Heart right ventricle (tissue), 16 donors: ENCODE measurements at places on chromosomes 6 and 20. TPM values are rescaled to one million over a fixed set of nuclear protein-coding genes. Genes with fewer than 3 reads are reported as not detected.

- H3K4me1 ChIP-seq, result peaks cover 50% of the 10 kb centered on the region
- peak within 1 kb of the TSS; percentile 96 for H3K27ac ChIP-seq
- H3K4me3 ChIP-seq, result peak within 1 kb of the TSS; percentile 88
- H3K36me3 ChIP-seq, result no peaks in the 10 kb centered on the region
- DNase-seq, result peak; percentile 89
Observed at GRCh38 chr20:45833030-45833882, at the start of gene SNX21. TSS of gene SNX21 (plus strand) at chr20:45833799. CDS start at chr20:45833920, 121 bp downstream.

Gene GLP1R
- 3.1 TPM for total RNA-seq

DNA sequence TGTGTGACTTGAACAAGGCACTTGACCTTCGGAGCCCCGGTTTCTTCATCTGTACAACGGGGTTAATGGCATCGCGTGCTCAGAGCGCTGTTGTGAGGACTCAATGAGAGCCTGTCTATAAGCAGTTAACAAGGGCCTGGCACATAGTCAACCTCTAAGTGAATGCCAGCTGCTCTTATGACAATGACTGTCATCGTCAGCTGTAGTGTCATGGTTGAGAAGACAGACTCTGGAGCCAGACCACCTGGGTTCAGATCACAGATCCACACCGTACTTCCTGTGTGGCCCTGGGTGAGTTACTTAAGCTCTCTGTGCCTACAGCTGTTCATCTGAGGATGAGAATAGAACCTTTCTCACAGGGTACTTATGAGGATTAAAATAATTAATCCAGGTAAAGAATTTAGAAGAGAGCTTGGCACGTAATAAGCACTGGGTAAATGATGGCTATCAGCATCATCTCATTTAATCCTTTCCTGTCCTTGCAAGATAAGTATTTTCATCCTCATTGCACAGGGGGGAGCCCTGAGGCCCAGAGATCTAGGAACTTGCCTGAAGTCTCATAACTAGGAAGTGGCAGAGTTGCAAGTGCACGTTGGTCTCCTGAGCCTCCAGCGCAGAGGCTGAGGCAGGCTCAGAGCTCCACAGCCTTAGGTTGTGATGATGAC is 105.3 kb downstream of the EYA2 start:
- DNase-seq, result no peak
- no peak overlapping the region for H3K27ac ChIP-seq
- H3K4me1 ChIP-seq, result no peaks in the 10 kb centered on the region
- H3K4me3 ChIP-seq, result no peak overlapping the region
- H3K36me3 ChIP-seq, result no peaks in the 10 kb centered on the region

Gene OTOR
- not detected for total RNA-seq

DNA sequence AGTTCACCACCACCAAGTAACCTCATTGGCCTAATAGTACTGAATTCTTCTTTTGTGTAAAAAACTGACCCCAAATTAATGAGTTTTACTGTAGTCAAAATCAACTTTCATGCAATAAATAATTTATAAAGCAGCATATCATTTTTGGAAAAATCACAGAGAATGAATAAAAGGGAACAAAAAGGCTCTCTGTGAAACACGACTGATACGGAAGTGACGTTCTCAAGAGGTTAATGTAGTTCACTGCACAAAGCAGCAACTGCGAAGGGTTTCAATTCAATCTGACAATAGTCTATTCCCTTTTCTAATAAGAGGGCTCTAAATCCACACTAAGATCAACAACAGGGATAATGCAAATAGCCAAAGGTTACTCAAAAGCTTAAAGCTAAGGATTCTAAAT is 70.3 kb downstream of the PREP start:
- H3K27ac ChIP-seq, result no peak overlapping the region
- DNase-seq, result no peak
- no peaks in the 10 kb centered on the region for H3K27me3 ChIP-seq
- no peak overlapping the region for H3K4me3 ChIP-seq

DNA sequence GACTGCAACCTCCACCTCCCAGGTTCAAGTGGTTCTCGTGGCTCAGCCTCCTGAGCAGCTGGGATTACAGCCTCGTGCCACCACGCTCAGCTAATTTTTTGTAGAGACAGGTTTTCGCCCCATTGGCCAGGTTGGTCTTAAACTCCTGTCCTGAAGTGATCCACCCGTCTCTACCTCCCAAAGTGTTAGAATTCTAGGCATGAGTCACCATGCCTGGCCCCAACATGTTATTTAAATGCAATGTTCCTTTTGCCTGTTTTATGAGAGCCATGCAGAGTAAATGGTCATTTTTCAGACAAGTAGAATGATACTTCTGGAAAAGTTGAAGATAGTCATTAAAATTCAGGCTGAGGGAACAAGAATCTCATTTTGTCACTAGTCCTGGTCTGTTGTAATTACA is 43.8 kb upstream of the RPS6KA2 start:
- H3K27ac ChIP-seq, result no peak overlapping the region
- H3K36me3 ChIP-seq, result no peaks in the 10 kb centered on the region
- no peak overlapping the region for H3K4me3 ChIP-seq
- no peak for DNase-seq

- DNase-seq, result no peak
- H3K27me3 ChIP-seq, result peaks cover 9% of the 10 kb centered on the region
- H3K4me1 ChIP-seq, result peaks cover 4% of the 10 kb centered on the region
- no peaks in the 10 kb centered on the region for H3K36me3 ChIP-seq
Observed at GRCh38 chr20:58014628-58015315, 213.7 kb downstream of the ANKRD60 start.

Gene CGA
- not detected for total RNA-seq

Gene SIRPD
- not detected for total RNA-seq

Gene DSTN
- total RNA-seq, result 453 TPM

Gene PLAGL1
- 9.0 TPM for total RNA-seq

Gene SRMS
- not detected for total RNA-seq

DNA sequence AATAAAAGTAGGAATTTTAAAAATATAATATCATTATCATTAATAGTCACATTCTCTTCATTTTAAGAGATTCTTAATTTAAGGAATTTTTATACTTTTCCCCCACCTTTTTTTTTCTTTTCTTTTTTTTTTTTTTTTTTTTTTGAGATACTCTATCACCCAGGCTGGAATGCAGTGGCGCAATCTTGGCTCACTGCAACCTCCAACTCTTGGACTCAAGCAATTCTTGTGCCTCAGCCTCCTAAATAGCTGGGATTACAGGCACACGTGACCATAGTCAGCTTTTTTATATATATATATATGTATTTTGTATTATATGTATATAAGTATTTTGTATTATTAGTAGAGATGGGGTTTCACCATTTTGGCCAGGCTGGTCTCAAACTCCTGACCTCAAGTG is 457.7 kb downstream of the CDKAL1 start:
- DNase-seq, result no peak
- H3K27me3 ChIP-seq, result no peaks in the 10 kb centered on the region
- no peaks in the 10 kb centered on the region for H3K36me3 ChIP-seq
- H3K4me1 ChIP-seq, result peaks cover 3% of the 10 kb centered on the region

Gene COL20A1
- total RNA-seq, result not detected

Gene TFAP2D
- total RNA-seq, result not detected

DNA sequence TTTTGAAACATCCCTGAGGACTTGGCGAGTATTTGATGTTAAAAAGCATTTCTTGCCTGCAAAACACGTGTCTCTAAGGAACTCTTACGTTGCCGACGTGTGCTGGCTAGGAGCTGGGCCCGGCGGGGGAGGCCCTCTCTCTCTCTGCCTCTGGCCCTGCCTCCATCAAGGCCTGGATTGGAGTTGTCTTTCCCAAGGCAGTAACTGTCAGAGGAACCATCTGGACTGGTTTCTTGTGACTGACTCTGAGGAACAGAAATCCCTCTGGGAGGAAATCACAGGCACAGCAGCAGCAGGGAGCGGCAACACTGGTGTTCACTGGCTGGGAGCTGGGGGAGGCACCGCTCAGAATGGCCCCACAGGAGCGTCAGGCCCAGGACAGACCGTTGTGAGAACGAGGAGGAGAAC is 244.2 kb downstream of the NRN1 start:
- H3K4me3 ChIP-seq, result no peak overlapping the region
- H3K4me1 ChIP-seq, result peaks cover 52% of the 10 kb centered on the region
- H3K36me3 ChIP-seq, result no peaks in the 10 kb centered on the region
- DNase-seq, result peak; percentile 32

GRCh38 chr6:163341224-163342061 is 73.1 kb upstream of the QKI start:
- no peak for DNase-seq
- H3K4me3 ChIP-seq, result no peak overlapping the region
- no peak overlapping the region for H3K27ac ChIP-seq

DNA sequence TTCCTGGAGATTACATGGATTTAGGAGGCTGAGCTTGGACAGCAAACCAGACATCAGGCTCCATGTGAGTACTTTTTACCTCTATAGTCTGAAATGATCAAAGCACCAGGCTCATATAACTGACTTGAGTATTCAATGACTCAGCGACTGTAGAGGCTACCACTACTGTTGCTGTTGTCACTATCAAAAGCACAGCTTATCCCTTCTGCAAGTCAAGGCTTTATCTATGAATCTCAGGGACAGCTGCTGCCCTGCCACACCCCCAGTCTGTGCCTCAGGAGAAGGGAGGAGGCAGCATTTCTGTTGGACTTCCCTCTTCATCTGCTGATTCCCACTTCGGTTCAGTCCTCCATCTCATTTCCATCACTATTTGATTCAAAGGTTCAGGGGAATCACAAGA is 80.5 kb upstream of the CNR1 start:
- no peaks in the 10 kb centered on the region for H3K27me3 ChIP-seq
- H3K27ac ChIP-seq, result no peak overlapping the region

DNA sequence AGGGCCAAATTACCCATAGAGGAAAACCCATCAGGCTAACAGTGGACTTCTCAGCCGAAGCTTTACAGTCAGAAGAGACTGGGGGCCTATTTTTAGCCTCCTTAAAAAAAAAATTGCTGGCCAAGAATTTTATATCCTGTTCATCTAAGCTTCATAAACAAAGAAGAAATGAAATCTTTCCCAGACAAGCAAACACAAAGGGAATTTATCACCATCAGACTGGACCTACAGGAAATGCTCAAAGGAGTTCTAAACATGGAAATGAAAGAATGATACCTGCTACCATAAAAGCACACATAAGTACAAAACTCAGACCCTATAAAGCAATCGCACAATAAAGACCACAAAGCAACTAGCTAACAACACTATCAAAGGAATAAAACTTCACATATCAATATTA is 19.3 kb downstream of the DTNBP1 start:
- peaks cover 6% of the 10 kb centered on the region for H3K36me3 ChIP-seq
- no peaks in the 10 kb centered on the region for H3K4me1 ChIP-seq
- DNase-seq, result no peak
- H3K27ac ChIP-seq, result no peak overlapping the region

GRCh38 chr6:39794231-39794630 is 2.1 kb downstream of the DAAM2 start:
- H3K36me3 ChIP-seq, result no peaks in the 10 kb centered on the region
- DNase-seq, result no peak
- H3K27me3 ChIP-seq, result peaks cover 55% of the 10 kb centered on the region

- peaks cover 14% of the 10 kb centered on the region for H3K36me3 ChIP-seq
- no peak overlapping the region for H3K27ac ChIP-seq
- no peaks in the 10 kb centered on the region for H3K27me3 ChIP-seq
- no peak overlapping the region for H3K4me3 ChIP-seq
- peaks cover 18% of the 10 kb centered on the region for H3K4me1 ChIP-seq
Observed at GRCh38 chr6:130947464-130947863, 115.6 kb downstream of the EPB41L2 start.

GRCh38 chr6:39128106-39128505 is 13.1 kb upstream of the SAYSD1 start:
- peaks cover 4% of the 10 kb centered on the region for H3K4me1 ChIP-seq
- H3K27me3 ChIP-seq, result no peaks in the 10 kb centered on the region
- H3K27ac ChIP-seq, result no peak overlapping the region

Gene SLC26A8
- total RNA-seq, result 0.11 TPM

Gene ETV7
- total RNA-seq, result 0.17 TPM
